ENCODE measurements at places on chromosomes 1 and 21.

DNA sequence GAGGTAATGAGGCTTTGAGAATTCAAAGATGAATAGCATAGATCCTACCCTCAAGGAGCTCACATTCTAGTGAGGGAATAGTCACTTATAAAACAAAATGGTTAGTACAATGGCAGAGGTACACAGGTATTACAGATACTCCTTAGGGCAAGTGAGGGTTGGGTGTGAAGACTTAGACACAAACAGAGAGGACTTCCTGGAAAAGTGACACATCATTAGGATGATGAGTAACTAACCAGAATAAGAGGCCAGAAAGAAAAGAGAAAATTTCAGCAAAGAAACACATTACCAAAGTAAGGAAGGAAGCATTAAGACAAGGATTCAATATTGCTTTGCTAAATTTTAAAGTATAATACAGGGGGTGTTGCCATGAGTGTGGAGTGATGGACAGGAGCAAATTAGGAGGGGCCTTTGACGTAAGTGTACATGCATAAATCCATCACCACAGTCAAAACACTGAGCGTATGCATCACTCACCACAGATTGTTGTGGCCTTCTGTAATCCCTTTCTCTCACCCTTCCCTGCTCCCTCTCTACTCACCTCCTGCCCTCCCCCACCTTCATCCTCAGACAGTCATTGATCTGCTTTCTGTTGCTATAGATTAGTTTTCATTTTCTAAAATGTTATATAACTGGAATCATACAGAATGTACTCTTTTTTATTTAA lies 7.9 kb downstream of the CD53 start:
- no peak for DNase-seq

- no peak for DNase-seq
Measured at GRCh38 chr1:157948312-157949073, 45.0 kb upstream of the KIRREL1 start.

GRCh38 chr1:248009681-248010080 lies 3.8 kb upstream of the OR2L5 start:
- no peak for DNase-seq

DNA sequence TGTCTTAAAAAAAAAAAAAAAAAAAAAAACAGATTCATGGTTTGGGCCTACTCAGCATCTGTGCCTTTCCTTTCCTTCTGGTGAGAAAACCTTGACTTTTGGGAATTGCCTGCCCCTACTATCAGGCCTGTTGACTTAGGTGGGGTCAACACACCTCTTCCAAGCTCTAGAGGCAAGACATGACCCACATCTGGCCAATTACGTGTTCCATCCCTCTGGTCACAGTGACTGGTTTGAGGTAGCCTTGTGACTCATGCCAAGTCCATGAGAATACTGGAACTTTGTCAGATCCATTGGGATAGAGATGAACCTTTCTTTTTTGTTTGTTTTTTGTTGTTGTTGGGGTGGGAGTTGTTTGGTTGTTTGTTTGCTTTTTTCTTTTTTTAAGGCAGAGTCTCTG lies 37.3 kb upstream of the KHDRBS1 start:
- DNase-seq = no peak

GRCh38 chr1:41108696-41109275 lies 87.3 kb upstream of the SLFNL1 start:
- no peak for DNase-seq

DNA sequence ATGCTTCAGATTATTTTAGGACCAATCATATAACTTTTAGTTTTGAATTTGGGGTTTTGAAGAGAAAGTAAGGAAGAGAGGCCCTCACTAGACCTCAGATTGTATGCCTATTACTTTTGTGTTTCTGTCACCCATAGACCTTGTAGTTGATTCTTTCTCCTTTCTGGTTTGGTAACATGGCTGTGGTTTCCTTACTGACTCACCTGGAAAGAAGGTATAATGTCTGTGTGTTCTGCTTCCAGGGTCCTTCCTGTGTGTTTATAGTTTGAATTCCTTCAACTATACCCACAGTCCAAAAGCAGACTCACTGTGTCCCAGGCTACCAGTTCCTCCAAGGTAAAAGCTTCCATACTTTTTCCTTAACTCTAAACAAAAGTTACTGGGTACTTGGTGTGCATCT lies 8.1 kb downstream of the SLC44A3 start:
- no peak for DNase-seq

DNA sequence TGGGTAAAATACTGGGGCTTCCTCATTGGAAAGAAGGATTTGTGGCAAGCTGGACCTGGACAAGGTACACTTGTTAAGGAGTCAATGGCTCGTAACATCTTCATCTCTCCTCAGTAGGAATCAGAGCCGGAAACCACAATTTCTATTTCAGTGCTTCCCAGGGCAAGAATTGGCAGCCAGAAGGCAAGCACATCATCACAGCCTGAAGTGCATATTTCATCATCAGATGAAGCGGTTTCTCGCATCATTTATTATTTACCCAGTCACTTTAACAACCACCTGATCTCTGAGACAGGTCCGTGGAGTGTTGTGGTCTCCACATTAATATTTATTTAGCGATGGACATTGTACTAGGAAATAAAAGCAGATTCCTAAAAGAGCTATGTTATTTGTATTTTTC lies 55.0 kb downstream of the KCNJ15 start:
- no peak for DNase-seq

GRCh38 chr1:3459051-3459908 lies 4.8 kb downstream of the ARHGEF16 start:
- no peak for DNase-seq

GRCh38 chr1:157105988-157106812 lies 6.6 kb upstream of the ETV3L start:
- DNase-seq = peak; percentile 18

DNA sequence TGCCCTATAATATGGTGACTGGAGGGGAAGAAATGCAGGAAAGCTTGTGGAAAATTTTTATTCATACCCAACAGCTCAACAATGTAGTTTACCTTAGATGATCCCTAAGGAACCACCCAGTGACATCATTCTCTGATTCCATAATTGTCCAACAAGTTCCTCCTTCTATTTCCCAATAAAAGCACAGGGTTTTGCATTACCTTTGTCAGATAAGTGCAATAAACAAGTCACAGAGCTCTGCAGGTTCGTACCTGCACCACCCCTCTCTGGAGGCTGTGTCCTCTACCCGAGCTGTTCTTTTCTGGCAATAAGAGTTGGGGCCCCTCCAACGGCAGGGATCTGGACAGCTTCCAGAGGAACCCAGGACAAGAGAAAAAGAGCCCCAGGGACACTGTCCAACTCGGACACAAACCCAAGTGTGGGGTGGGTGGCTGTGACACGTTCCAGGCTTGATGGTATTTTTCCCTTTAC lies 38.8 kb downstream of the RCAN1 start:
- DNase-seq = no peak

- no peak for DNase-seq
Measured at GRCh38 chr1:32702599-32703478, at the start of gene SYNC. Gene SYNC (minus strand): TSS chr1:32702770. CDS start chr1:32702660, 110 bp downstream.

GRCh38 chr1:157245823-157246222 lies 107.6 kb upstream of the ETV3 start:
- DNase-seq = no peak

GRCh38 chr1:84668185-84668584 lies 22.1 kb downstream of the SSX2IP start:
- DNase-seq = no peak

GRCh38 chr1:8679395-8679800 lies 138.0 kb downstream of the RERE start:
- no peak for DNase-seq
